Type B pancreatic cell (in vitro differentiated cells): ENCODE measurements at places on chromosomes 4 and X. TPM values are rescaled to one million over a fixed set of nuclear protein-coding genes. Genes with fewer than 3 reads are reported as not detected.

GRCh38 chrX:48083212-48083611 is 11.8 kb upstream of the ZNF630 start:
- no peak for DNase-seq

GRCh38 chrX:46722742-46723568 is 36.0 kb downstream of the SLC9A7 start:
- no peak for DNase-seq

DNA sequence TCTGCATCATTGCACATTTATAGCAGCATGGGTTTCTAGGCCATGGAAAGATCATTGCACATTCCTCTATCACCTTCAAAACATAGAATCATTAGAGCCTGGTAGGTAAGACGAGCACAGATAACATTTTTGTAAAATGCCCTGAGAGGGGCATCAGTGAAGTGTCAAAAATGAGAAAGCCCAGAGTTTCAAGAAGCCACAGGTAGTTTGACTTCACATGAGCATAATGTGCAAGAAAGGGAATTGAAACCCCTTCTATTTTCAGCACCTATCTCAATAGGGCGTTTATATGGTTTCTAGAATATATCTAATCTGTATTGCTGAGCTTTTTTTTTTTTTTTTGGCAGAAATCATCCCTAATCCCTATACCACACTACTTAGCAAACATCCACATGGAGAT is 2441.7 kb downstream of the ARAP2 start:
- no peak for DNase-seq

Gene PTPN13
- total RNA-seq, result 69.0 and 79.1 TPM in 2 replicates
